T-helper 1 cell (primary cell): ENCODE measurements at places on chromosomes 12 and 14.

GRCh38 chr12:1059162-1059561 lies 68.1 kb downstream of the ERC1 start:
- no peak for DNase-seq

DNA sequence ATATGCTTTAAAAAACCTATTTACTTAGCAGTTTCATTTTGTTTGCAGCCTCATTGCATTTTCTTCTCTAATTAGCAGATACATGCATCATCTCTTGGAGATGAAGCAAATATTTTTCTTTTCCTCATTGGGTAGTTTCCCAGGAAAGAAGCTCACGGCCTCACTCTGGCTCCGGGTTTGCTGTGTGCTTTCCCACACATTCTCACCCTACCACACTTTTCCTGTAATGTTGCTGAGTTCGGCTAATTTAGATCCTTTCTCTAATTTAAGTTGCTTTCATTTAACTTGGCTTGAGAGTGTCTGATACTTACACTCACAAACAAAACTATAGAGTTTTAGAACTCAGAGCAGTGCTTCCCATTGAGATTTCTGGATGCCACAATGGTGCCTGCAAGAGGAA lies 928.2 kb downstream of the NRXN3 start:
- no peak for DNase-seq

- DNase-seq = no peak
Observed at GRCh38 chr14:68229423-68230100, 410.0 kb downstream of the RAD51B start.

GRCh38 chr14:103427485-103428443 lies 42.5 kb downstream of the MARK3 start:
- DNase-seq = no peak

DNA sequence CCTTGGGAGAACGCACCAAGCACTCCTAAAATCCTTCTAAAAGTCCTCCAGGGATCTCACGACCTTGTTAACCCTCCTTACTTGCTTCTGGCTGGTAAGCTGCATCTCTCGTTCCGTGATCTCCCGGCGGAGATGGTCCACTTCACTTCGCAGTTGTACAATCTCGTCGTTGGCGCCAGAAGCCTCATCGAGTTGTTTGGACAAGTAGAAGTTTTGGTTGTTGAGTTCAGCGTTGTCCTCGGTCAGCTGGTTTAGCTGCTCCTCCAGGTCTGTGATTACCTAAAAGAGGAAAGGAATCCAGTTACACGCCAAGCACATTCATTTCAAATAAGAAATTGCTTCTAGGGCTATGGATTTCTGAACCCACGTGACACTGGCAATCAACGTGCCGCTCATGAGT lies 67.1 kb downstream of the PRKAB1 start:
- DNase-seq = no peak

- no peak for DNase-seq
Observed at GRCh38 chr12:119609358-119609757, 15.8 kb downstream of the TMEM233 start.

GRCh38 chr14:87409393-87409792 lies 583.6 kb downstream of the GALC start:
- DNase-seq = no peak

DNA sequence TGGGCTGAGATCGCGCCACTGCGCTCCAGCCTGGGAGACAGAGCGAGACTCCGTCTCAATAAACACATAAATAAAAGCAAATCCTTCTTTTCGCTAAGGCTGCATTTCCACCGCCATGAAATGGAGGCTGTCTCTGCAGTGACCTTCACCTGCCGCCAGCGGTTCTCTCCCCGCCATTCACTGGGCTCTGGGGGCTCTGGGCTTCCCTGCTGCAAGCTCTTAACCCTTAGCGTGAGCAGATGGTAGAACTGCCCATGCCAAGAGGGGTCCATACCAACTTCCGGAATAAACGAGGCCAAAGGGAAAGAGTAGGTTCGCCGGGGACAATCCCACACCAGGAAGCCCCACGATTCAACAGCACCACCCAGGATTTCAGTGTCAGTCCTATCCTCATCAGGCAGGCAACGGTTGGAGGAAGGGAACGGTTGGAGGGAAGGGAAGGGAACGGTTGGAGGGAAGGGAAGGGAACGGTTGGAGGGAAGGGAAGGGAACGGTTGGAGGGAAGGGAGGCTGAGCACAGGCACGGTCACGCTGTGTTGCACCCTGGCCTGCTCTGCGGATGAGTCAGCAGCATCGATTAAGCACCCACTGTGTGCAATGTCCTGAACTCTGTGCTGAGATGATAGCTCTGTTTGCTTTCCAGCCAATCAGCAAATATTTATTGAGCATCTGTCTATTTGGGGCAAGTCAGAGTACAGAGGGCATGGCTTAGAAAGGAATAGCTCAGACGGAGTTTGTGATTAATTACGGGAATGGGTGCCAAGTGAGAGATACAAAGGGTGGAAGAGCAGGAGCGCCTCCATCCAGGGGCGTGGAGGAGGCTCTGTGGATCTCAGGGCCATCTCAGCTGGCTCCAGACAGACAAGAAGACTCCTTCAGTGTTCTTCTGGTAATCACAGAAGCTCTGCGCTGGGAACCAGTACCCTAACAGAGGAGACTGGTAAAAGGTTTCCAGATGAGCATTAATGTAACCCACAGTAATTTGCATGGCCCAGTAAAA lies 77.9 kb downstream of the NINJ2 start:
- no peak for DNase-seq

GRCh38 chr14:98612434-98613200 lies 659.4 kb downstream of the BCL11B start:
- no peak for DNase-seq

DNA sequence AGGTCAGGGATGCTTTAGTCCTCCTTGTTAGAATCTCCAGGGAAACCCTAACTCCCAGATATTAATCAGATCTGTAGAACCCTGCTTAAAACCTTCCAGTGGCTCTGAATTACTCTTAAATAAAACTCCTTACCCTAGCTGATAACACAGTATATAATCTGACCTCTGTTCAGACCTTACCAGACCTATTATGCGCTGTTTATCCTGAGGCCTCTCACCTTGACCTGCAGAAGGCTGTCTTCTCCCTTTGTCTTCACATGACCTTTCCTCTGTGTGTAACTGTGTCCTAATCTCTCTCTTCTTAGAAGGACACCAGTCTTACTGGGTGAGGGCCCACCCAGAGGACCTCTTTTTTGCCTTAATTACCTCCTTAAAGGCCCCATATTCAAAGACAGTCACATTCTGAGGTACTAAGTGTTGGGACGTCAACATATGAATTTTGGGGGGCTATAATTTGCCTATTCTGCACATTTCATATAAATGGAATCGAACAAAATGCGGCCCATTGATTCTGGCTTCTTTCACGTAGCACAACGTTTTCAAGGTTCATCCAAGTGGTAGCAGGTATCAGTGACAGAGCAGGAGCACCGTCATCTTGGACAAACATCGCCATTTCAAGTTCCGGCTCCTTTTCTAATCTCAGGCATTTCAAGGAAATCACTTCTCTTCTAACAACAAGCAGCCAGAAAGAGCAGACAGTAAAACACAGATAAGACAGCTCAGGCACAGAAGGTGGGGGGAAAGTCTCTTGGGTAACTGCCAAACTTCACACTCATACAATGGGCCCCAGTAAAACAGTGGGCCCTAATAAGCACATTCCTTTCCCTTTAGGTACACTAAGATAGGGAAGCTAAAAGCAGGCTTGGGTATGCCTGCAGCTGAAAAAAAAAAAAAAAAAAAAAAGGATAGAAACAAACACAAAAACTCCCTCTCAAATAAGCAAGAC lies 200.2 kb upstream of the NUDT4 start:
- DNase-seq = no peak

DNA sequence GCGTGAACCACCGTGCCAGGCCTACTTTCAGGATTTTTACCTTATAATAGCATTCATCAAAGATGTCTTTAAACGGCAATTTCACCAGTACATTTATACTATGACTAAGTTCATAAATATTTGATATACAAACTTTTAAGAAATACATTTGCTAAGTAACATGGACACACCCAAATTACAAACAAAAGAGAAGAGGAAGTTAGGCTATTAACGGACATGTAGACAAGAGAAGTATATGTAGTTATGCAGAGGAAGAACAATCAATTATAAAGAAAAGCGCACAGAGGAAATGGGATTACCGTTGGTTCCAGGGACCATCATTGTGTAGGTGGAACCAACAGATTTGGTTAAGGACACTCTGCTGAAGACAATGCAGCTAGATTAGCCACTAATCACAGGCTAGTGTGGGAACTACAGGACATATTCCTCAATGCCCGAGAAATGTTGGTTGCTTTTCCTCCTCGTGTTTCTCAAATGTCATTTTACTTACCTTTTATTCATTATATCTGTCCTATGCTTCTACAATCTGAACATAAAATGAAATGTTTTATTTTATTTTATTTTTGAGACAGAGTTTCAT lies 24.0 kb upstream of the PKP2 start:
- no peak for DNase-seq

DNA sequence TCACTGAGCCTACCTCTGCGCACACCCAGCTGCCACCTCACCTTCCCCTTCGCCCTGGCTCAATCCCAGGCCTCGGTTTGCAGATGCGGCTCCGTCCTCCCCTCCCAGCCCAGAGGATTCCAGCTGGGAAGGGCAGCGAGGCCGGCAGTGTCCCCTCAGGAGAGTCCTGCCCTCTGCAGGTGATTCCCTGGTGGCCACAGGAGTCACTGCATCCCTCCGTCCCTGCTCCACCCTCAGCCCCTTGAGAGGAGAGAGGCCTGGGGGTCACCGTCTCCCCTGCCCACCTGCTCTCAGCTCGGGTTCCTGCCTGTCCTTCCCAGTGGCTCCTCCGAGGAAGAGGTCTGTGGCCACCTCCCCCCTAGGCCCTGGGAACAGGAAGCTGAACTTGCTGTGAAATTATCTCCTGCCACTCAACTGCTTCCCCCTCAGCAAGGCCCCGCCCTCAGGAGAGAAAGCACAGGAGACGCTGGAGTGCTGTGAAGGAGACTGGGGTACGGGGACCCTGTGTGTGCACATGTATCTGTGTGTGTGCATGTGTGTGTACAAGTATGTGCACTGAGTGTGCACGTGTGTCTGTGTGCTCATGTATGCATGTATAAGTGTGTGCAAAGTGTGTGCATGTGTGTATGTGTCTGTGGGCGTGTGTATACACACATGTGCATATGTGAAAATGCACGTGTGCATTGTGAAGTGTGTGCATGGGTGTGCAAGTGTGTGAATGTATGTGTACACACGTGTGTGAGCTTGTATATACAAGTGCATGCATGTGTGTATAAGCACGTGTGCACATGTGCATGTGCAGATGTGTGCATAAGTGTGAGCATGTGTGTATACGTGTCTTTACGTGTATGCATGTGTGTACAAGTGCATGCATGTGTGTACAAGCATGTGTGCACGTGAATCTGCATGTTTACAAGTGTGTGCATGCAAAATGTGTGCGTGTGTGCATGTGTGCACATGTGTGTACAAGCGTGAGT lies 13.2 kb upstream of the GALNT9 start:
- no peak for DNase-seq

DNA sequence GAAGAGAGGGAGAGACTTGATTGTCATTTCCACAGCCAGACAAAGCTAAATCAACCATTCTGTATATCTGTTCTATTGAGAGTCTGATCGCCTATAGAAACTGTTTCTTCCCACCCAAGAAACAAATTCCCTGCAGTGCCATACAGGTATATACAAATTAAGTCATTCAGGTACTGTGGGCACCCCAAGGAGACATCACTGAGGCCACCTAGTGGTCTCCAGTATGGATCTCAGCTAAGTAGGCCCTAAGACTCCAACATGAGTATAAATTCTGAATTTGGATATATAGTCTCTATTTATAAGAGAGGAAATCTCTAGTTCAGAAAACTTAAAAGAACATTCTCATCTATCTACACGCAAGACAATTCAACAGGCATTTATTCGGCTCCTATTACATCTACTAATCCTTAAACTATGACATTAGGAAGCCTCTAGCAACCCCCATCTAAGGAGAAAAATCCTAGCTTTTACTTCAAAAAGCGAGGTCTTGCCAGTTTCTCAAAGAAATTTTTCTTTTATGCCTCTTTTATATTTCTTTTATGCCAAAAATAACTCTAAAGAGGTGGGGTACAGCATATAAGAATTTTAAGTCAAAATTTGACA lies 62.6 kb downstream of the DCAF5 start:
- peak; percentile 3 for DNase-seq

GRCh38 chr12:81359736-81360135 lies 281.9 kb downstream of the ACSS3 start:
- DNase-seq = no peak

GRCh38 chr12:104603545-104603973 lies 146.8 kb downstream of the CHST11 start:
- DNase-seq = no peak

- DNase-seq = no peak
Observed at GRCh38 chr12:117680312-117680711, 288.5 kb downstream of the KSR2 start.

- no peak for DNase-seq
Observed at GRCh38 chr12:70449074-70449752, 83.1 kb downstream of the KCNMB4 start.

DNA sequence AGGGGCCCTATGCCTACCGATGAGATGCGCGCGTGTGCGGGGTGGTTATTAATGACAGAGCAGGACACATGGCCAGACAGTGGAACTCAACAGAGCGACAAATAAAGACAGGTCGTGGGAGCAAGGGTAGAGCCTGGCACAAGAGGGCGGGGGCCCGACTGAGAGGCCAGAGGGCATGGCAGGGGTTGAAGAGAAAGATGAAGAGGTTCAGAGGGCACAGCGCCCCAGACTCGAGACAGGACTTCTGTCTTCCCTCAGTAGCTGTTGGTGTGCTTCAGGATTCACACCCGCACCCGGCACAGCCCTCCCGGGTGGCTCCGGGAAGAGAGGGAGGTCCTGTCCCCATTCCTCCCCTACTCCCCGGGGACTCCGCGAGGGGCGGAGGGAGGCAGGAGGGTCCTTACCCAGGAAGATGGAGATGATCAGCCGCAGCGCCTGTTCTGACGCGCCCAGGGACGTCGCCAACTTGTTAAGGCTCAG lies 366 bp downstream of the LPCAT3 start:
- DNase-seq = no peak

DNA sequence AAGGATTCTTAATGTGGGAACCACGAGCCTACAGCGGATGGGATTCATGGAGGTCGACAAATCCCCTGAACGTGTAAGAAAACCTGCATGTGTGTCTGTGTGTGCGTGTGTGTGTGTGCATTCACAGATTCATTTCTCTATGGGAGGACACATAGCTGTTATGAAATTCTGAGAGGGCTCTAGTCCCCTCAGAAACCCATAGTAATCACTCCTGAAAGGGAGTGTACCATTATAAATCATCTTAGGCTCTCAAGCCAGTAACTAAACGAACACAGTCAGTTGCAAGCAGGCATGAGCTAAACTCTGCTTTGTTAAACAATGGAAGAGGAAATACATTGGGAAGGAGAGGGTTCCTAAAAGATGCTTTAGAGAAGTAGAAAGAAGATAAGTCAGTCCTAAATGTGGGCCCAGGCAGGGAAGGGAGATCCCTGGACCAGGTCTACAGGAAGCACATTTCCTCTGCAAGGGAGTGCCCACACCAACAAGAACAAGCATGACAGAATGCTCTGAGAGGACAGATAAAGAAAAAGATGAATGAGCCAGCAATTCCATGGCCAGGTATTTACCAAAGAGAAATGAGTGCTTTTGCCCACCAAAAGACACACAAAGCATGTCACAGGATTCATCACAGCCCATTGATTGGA lies 91.3 kb downstream of the ITPR2 start:
- DNase-seq = no peak

GRCh38 chr12:32440120-32440865 lies 40.9 kb downstream of the FGD4 start:
- DNase-seq = no peak

GRCh38 chr12:63400718-63401117 lies 249.7 kb upstream of the AVPR1A start:
- no peak for DNase-seq

GRCh38 chr12:51863933-51864832 lies 15.7 kb upstream of the FIGNL2 start:
- DNase-seq = no peak

- no peak for DNase-seq
Observed at GRCh38 chr12:91105807-91106206, 5.5 kb downstream of the LUM start.
